ENCODE measurements at places on chromosomes 5 and 9. TPM values are rescaled to one million over a fixed set of nuclear protein-coding genes. Genes with fewer than 3 reads are reported as not detected.
A peak's percentile ranks its signal among the peaks of the same experiment; 100 is the strongest.

GRCh38 chr9:119053070-119053469 is 316.2 kb downstream of the BRINP1 start:
- no peak overlapping the region for H3K27ac ChIP-seq
- H3K4me1 ChIP-seq: no peaks in the 10 kb centered on the region
- H3K36me3 ChIP-seq: no peaks in the 10 kb centered on the region
- DNase-seq: no peak
- H3K4me3 ChIP-seq: no peak overlapping the region

DNA sequence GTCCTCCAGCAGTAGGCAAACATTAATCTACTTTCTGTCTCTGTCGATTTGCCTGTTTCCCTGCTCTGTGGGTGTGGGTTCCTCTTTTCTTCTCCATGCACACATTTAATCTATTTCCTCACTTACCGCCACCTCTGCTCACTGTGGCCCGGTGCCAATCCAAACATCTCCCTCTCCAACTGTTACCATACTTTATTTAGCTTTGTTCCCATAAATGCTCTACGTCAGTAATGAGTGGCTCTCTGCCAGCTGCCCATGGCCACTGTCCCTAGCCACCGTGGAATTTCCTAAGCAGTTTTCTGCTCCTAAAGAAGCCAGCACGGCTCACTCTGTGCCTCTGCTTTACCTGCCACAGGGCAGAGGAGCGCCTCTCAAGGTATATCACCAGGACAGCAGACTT is 19.5 kb upstream of the GOLPH3 start:
- H3K36me3 ChIP-seq: no peaks in the 10 kb centered on the region
- peaks cover 6% of the 10 kb centered on the region for H3K4me1 ChIP-seq
- H3K27me3 ChIP-seq: peaks cover 21% of the 10 kb centered on the region
- H3K27ac ChIP-seq: no peak overlapping the region
- DNase-seq: no peak
- no peak overlapping the region for H3K4me3 ChIP-seq

GRCh38 chr5:96434201-96434645 is 1.2 kb upstream of the PCSK1 start:
- H3K36me3 ChIP-seq: peaks cover 1% of the 10 kb centered on the region
- H3K27ac ChIP-seq: no peak overlapping the region
- peaks cover 28% of the 10 kb centered on the region for H3K4me1 ChIP-seq
- DNase-seq: peak; percentile 44

- no peaks in the 10 kb centered on the region for H3K4me1 ChIP-seq
- no peaks in the 10 kb centered on the region for H3K36me3 ChIP-seq
- H3K27me3 ChIP-seq: no peaks in the 10 kb centered on the region
- H3K4me3 ChIP-seq: no peak overlapping the region
Measured at GRCh38 chr5:1062761-1063568, 48.9 kb downstream of the SLC12A7 start.

DNA sequence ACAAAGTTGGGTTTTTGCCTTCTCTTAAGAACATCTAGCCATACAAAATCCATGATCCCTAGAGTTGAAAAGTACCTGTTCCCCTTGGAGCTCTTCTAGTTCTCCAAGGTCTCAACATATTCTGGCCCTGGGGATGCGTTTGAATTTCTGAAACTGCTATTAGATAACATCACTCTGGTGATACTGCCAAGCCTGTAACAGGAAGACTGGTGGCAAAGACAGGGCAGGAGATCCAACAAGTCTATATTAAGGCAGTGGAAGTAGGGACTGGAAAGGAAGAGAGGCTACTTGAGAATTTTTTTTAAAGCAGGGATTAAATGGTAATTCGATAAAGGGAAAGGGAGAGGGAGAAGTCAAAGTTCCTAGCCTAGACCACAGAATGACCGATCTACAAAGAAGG is 211.5 kb downstream of the TSSK1B start:
- peaks cover 9% of the 10 kb centered on the region for H3K27me3 ChIP-seq
- H3K36me3 ChIP-seq: no peaks in the 10 kb centered on the region
- no peak overlapping the region for H3K27ac ChIP-seq
- no peak for DNase-seq

GRCh38 chr5:77957516-77957915 is 181.4 kb upstream of the TBCA start:
- no peaks in the 10 kb centered on the region for H3K36me3 ChIP-seq
- no peak overlapping the region for H3K27ac ChIP-seq
- H3K4me1 ChIP-seq: peaks cover 17% of the 10 kb centered on the region
- DNase-seq: no peak
- peak overlapping the region; percentile 56 for H3K4me3 ChIP-seq

RMRP gene
- total RNA-seq: 5,353 TPM

SPOCK1 gene
- total RNA-seq: not detected
